ENCODE measurements at places on chromosomes 6 and 20.

GRCh38 chr6:139927742-139928305 lies 553.4 kb upstream of the CITED2 start:
- no peak for DNase-seq

GRCh38 chr6:134949927-134950326 lies at the start of gene ALDH8A1:
Gene ALDH8A1 (minus strand): TSS chr6:134950101. CDS start chr6:134950053, 48 bp downstream.
- DNase-seq: no peak

GRCh38 chr6:46220352-46221221 lies 49.8 kb upstream of the ENPP5 start:
- DNase-seq: no peak

DNA sequence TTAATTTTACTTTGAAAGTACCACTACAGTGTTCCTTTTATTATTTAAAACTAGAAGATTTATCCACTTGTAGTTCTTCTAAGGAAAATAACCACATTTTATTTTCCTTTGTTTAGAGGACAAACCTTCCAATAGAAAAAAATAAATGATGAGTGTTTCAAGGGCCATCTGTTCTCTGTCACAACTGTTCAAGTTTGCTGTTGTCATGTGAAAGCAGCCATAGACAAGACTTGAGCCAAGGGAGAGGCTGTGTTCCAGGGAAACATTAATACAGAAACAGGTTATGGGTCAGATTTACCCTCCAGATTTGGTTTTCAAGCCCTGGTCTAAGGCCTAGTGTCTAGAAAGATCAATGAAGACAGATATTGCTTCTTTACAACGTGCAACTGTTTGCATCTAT lies 463.6 kb downstream of the C6orf118 start:
- DNase-seq: no peak

GRCh38 chr20:20772497-20773085 lies 60.1 kb upstream of the RALGAPA2 start:
- no peak for DNase-seq

- DNase-seq: no peak
These were observed 1.5 kb upstream of the TPBG start for GRCh38 chr6:82362144-82362543.

DNA sequence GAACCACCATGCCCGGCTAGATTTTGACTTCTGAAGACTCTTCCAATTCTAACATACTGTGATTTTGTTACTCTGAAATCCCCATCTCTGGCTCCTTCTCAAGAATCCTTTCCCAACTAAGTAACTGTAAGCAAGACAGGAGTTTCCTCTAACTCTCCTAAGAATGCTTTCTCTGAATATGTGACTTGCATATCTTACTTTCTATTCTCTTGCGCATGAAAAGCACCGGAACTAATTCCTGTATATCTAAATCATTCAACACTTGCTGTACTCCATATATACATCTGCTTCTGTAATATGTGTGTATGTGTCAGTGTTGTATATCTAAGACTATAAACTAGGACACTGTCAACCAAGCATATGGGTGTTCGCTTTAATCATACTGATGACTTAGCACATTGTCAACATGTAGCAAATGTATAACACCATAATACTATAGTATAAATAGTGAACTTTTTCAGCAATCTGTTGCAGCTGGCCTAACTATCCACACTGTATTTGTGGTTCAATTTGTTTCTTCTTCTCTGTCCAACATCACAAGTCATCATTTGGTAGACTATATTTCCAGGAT lies 108.1 kb upstream of the PRDM1 start:
- DNase-seq: no peak

DNA sequence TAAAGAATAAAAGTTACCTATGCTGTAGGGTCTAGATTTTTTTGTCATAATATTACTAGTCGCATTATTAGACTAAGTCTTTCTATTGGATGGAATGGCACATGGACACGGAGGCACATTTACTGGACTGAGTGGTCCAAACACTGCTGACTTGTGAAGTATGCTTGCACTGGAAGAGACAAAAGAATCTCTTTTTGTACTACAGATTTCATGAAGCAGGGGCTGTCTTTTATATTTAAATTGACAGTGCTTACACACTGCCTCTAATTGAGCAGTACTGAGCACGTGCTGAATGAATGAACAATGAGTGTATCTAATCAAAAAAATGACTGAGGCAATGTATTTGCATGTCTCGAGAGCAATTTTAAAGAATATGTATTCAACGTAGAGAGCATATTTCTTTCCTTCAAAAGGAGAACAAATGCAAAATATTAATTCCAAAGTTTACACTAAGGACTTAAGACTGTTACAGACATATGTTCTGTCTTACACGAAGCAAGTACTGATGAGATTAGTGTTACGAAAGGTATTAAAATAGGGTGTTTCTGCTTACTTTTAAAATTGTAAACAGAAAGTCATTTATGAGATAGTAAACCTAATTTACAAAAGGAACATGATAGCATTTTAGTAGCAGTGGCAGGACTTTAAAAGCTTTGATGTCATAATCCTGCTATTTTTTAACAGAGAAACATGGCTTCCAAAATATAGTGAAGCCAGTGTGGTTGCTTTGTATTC lies 8.3 kb downstream of the ELOVL2 start:
- DNase-seq: no peak

DNA sequence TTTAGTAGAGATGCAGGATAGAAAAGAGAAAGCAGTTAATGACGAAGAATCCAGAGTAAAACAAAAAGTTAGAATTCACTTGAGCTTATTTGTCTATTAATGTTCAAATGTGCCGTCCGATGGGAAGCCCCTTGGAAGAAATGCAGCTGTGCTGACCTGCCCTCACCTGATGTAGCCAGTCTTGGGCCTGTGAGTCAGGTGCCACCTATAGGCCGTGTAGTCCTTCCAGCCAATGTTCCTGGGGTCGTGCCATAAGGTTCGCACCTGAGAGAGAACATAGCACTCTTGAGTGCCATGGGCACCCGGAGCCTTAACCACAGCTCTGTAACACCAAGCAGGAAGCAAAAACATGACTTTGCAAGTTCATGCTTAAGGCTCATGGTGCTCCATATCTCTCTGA lies 32.4 kb downstream of the THBS2 start:
- no peak for DNase-seq

GRCh38 chr6:137705160-137706082 lies 161.6 kb upstream of the TNFAIP3 start:
- DNase-seq: peak; percentile 59

DNA sequence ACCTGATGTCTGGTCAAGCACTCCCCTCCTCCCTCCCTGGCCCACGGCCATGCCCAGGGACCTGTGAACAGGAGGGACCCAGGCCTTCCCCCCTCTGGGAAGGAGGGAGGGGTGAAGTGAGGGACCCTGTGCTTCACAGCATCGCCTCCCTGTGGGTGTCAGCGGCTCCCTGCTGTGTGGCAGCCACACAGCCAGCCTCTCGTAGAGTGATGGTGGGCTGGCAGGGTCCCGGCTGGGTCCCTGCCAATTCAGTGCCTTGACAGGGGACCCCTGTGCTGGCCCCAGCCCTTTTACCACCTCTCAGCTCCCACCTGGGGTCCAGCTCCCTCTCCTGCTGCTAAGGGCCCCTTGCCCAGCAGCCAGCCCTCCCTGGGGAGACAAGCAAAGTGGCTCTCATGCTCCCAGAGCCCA lies 31.3 kb upstream of the GRM4 start:
- DNase-seq: no peak

GRCh38 chr20:37282556-37282955 lies 6.9 kb upstream of the MANBAL start:
- DNase-seq: no peak

DNA sequence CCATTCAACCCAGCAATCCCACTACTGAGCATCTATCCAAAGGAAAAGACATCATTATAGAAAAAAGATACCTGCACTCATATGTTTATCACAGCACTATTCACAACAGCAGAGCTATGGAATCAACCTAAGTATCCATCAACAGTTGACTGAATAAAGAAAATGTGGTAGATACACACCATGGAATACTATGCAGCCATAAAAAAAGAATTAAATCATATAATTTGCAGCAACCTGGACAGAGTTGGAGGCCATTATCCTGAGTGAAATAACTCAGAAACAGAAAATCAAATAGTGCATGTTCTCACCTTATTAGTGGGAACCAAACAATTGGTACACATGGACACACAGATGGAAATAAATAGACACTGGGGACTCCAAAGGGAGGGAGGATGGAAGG lies 23.2 kb downstream of the NHSL1 start:
- DNase-seq: no peak

GRCh38 chr6:71446057-71446456 lies 157.4 kb downstream of the OGFRL1 start:
- no peak for DNase-seq
